RPMI7951 (cell line): ENCODE measurements at places on chromosomes 6 and 20. TPM values are rescaled to one million over a fixed set of nuclear protein-coding genes. Genes with fewer than 3 reads are reported as not detected.
A peak's percentile ranks its signal among the peaks of the same experiment; 100 is the strongest.

- no peak for DNase-seq
Observed at GRCh38 chr6:129022011-129022553, 139.1 kb downstream of the LAMA2 start.

DNA sequence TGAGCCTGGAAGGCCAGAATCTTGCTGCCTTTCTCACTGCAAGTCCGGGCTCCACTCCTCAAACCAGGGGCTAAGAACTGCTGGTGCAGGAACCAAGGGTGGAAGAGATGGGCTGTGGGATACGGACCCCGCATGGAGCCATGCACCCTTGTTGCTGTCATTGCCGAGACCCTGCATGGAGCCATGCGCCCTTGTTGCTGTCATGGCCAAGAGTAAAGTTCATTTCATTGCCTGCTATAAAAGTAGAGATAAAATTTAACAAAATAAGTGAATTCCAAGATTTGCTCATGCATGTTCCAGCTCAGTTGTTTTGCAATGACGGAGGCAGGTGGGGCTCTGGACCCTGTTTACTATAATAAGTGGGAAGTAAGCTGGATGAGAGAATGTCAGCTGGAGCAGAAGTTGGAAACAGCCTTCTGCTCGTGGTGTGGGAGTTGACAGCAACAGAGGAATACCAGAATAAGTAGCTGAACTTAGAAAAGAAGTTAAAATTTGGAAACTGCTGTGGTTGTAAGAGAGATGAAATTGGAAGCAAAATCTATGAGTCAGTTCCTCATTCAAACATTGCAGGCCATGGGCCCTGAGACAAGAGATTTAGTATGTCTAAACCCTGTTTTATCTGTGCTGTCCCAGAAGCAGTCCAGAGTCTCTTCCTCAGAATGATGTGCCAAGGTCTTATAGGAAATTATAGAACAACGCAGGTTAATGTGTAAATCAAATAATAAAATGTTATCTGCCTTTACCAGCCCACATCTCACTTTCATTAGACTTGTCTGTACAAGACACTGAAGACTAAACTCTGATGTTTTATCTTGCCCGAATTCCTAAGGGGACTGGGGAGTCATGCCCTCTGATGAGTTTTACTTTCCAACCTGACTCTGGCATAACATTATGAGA lies 15.8 kb upstream of the THBS2 start:
- no peak for DNase-seq

DNA sequence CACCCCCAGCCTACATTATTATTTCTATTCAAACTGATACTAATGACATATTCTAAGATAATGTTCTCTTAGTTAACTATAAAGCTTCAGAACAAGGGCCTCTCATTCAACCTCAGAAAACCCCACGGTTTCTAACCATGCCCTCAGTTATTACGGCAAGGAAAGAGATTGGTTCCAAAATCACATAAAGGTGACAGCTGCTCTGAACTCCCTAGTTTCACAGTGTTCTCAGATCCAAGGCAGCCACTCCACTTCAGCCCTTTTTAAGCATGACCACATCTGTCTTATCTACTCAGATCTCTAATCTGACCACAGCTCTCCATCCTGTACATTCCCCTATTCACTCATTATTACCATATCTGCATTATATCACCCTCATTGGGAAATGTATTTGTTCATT lies 98.8 kb upstream of the CEP85L start:
- peak; percentile 53 for DNase-seq

- DNase-seq = peak; percentile 20
Observed at GRCh38 chr20:20606050-20606449, 106.4 kb downstream of the RALGAPA2 start.

DNA sequence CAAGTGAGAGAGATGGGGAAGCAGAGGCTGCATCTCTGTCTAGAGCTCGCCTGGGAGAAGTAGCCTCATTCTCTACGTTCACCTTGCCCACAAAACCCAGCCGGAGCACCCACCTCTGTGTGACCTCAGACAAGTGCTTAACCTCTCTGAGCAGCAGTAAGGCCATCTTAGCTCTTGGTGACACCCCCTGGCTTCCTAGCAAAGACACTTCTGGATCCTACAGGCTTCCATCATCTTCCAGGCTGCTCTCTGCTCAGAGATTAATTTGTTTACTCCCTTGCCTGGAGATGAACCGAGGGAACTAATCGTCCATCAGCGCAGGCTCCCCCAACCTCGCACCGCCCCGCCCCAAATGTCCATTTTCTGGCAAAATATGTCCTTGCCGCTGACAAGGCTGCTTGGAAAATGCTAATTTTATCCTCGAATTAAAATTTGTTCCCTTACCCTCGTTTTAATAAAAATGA lies 24.0 kb upstream of the CTNNBL1 start:
- no peak for DNase-seq

GRCh38 chr6:53309059-53309900 lies 39.5 kb downstream of the ELOVL5 start:
- peak; percentile 42 for DNase-seq

DNA sequence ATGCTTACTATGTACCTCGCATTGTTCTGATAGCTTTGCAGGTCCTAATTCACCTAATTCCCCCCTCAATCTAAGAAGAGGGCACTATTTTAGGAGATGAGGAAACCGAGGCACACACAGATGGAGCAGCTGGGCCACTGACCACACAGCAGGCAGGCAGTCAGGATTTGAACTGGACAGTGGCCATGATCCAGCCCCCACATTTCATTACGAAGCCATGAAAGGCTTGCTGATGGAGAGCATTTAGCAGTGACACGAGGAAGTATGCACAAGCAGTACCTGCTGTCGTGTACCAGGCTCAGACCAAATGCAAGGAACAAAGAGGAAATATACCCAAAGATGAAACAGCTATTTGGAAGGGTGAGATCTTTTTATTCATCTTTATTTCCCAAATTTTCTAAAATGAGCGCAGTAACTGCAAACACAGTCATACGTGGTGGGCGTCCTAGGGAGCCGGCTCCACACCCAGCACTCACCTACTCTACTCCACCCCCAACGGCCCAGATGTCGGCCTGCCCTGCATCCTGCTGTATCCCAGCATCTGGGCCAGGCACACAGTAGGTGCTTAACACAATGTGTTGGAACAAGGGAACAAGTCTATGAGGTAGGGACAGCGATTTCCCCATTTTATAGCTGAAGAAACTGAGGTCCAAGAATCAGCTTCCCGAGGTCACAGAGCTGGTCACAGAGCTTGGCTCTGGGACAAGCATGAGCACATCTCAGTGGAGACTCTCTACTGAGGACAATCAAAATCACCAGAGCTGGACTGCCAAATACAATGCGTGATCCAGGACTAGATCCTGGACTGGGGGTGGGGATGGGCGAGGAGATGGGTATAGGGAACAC lies 15.0 kb downstream of the PREX1 start:
- DNase-seq = no peak

DNA sequence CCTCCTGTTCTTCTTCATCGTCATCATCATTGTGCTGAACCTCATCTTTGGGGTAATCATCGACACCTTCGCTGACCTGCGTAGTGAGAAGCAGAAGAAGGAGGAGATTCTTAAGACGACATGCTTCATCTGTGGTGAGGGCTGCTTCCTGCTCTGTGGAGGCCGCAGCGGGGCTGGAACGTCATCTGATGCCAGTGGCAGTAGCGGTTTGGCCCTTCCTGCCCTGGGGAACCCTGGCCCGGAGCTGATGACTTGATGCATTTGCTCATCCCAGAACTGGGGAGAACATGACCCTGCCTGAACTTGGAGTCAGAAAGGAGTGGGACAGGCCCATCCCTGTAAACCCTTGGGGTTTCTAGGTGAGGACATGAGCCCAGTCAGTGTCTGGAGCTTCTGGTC lies 18.7 kb downstream of the UQCC2 start:
- DNase-seq = peak; percentile 96

DNA sequence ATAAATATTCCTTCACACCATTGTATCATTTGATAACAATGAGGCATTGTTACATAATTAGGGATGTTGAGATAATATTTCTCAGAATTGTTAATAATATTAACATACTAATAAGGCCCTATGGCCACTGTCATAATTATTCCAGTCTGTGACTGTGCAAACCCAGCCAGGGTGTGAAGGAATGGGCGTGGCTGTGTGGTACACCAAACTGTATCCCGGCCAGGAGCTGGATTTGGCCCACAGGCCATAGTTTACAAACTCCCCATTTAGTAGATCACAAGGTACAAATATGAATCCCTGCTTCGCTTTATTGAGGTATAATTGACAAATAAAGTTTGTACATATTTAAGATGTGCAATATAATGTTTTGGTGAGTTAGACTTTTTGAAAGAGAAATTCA lies 894.7 kb downstream of the C6orf118 start:
- DNase-seq = no peak

DNA sequence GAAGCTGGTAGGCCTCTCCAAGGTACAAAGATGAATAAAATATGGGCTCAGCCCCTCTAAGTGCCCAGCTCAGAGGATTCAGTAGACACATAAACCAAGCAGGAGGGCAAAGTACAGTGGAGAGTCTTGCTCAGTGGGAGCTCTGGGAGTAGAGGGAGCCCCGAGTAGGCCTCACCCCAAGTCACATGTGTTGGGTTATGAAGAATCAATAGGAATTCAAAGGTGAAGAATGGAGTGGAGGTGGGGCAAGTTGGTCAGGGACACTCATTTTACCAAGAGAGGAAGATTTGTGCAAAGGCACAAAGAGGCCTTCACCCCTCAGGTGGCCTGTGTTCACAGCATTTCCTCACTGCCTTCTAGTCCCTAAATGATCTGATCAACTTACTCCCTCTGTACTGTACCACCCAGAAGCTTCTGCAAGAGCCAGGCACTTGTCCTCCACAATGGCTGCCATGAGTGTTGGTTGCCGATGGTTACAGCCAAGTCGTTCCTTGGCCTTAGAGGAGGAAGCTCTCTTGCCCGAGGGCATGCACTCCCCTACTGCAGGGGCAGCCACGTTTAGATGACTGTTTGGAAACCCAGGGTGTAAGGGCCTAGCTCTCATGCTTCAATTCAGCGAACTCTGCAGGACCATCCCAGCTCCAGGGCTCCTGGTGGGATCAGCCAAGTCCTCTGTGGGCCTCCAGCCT lies 6.7 kb upstream of the CDKN1A start:
- peak; percentile 49 for DNase-seq

DNA sequence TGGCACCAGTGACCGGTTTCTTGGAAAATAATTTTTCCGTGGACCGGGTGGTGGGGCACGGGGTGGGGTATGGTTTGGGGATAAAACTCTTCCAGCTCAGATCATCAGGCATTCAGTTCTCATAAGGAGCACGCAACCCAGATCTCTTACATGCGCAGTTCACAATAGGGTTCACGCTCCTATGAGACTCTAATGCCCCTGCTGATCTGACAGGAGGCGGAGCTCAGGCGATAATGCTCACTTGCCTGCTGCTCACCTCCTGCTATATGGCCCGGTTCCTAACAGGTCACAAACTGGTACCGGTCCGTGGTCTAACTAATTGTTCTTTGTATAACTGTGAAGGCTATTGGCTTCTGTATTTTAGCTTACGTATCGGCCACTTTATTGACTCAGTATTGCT lies 51.7 kb downstream of the VSTM2L start:
- no peak for DNase-seq

DNA sequence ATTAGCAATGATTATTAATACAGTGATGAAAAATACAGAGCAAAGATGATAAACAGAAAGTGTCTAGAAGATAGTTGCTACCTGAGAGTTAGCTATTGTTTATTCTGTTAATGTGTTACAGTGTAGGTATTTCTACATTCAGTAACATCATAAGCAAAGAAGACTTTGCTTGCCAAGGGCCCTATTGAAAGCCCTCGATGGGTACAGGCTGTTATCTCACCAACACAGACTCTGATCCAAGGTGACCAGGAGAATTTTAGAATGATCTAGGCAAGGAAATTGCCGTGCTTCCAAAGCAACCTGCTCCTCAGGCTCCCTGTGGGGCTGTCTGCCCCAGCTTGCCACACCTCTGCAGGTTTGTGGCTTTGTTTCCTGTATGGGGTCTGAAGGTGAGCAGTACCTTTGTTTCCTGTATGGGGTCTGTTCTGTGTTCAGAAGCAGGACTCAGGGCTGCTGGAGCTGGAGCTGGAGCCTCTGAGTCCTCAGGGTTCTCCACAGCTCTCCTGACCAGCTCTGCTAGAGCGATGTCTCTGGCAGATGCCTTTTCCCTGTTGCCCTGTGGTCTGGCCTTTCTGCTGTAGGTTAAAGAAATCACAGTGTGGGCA lies 32.5 kb downstream of the PHACTR3 start:
- DNase-seq = no peak

DNA sequence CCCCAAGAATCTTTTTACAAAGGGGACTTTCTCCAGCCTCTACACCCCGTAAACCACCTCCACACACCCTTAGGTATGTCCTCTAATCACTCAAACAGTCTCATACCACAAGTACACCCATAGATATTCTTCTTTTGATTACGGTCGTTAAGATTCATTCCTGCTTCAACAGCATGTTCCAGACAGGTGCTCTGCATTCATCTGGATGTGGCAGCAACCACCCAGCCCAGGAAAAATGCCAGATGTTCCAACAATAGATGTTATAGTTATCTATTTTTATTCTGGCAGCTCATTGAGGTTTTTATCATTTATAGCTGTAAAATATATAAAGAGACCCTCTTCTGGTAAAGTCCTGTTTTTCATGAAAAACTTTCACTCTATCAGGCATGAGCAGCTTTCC lies 60.7 kb downstream of the SIM1 start:
- no peak for DNase-seq

DNA sequence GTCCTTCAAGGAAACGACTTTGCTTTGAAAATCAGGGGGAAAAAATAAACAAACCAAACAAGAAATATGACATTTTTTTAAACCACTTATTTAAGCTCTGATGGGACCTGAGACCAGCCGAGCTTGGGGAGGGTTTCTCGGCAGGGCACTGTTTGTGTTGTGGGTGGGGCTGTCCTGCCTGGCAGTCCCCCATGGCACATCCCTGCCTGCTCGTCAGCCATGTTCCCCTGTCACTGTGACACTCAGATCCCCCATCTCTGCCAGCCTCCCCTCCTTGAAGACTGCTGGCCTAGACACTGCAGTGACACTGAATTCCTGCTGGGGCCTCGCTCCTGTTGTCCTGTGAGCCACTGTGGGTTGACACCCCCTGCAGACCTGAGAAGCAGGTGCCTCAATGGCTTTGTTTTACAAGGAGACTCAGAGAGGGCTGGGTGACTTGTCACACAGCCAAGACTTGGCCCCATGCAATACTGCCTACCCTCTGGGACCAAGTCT lies 95.1 kb upstream of the PTPN1 start:
- no peak for DNase-seq

GRCh38 chr6:136499370-136499769 lies 50.9 kb downstream of the MAP7 start:
- DNase-seq = no peak

DNA sequence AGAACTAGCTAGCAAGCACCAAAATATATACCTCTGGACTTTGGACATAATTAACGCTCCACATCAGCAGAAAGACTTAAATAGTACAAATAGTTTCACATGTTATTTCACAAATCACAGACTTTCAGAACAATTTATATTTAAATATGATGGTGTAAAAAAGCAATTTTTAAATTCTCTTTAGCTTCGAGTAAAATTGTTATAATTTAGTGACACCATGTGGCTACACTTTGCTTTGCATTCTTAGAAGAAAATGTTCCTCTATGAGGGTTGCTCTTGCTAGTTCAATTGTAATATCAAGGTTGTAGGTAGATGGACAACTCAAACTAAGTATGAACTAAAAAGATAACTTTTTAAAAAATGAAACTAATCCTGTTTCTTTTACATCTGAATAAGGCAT lies 69.0 kb downstream of the BTBD9 start:
- DNase-seq = peak; percentile 4

The LY6G6F gene
- not detected in 2 replicates for total RNA-seq

The TINAG gene
- total RNA-seq = not detected in 2 replicates

The TRMT6 gene
- total RNA-seq = 20.9 and 21.9 TPM in 2 replicates

The C6orf118 gene
- not detected in 2 replicates for total RNA-seq

The NFATC2 gene
- 3.0 and 3.4 TPM in 2 replicates for total RNA-seq

The PTCRA gene
- not detected in 2 replicates for total RNA-seq

The SLC17A3 gene
- not detected in 2 replicates for total RNA-seq

The RIPOR2 gene
- total RNA-seq = 0.68 and 0.72 TPM in 2 replicates

The SYNE1 gene
- 38.6 and 40.0 TPM in 2 replicates for total RNA-seq

The BPI gene
- 0.24 and 0.29 TPM in 2 replicates for total RNA-seq

The TP53TG5 gene
- total RNA-seq = not detected in 2 replicates
